ENCODE measurements at places on chromosomes 1 and 21. TPM values are rescaled to one million over a fixed set of nuclear protein-coding genes. Genes with fewer than 3 reads are reported as not detected.

DNA sequence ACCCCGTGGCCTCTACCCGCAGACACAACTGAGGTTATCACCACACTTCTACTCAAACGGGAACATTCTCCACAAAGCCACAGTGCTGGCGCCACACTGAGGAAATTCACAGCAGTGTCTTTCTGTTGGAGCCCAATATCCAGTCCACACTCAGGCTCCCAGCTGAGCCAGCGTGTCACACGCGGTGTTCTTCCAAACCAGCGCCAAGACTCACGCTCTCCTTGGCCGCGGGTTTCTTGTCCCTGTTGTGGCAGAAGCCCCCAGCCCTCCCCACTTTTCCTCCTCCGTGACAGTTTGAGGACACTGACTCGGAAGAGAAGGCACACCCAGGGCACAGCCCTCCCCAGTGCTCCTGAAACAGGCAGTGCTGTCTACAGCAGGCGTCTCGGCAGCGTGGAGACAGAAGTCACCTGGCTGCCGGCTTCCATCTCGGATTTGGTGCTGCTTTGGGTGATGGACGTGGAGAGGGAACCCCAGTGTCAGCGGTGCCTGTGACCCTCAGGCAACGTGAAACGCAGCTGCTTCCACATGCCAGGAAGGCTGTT is 35.4 kb upstream of the AGPAT3 start:
- H3K27me3 ChIP-seq, result no peaks in the 10 kb centered on the region
- no peak for DNase-seq
- H3K36me3 ChIP-seq, result no peaks in the 10 kb centered on the region
- no peak overlapping the region for H3K4me3 ChIP-seq
- no peak overlapping the region for H3K27ac ChIP-seq

DNA sequence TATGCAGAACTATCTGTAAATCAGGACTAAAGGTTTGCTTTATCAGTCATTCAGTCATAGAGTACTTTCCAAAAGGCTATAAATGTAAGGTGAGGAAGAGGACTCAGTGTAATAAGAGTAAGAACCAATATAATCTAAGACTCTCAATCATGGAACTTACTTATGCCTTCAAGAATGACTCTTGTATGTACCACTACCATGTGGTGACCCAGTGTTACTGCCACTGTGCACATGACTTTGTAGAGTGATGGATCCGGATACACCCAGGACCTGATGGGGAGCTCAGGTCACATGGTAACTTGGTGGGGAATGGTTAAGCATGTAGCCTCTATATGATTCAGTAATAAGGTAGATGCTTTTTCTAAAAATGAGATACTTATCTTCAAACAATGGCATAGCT is 2099.8 kb downstream of the MRPL39 start:
- no peaks in the 10 kb centered on the region for H3K36me3 ChIP-seq
- H3K27ac ChIP-seq, result no peak overlapping the region
- no peak for DNase-seq

GRCh38 chr1:27438621-27439061 is 46.2 kb downstream of the GPR3 start:
- no peak overlapping the region for H3K4me3 ChIP-seq
- no peak overlapping the region for H3K27ac ChIP-seq
- H3K36me3 ChIP-seq, result no peaks in the 10 kb centered on the region
- H3K4me1 ChIP-seq, result peaks cover 63% of the 10 kb centered on the region

- DNase-seq, result peak; percentile 6
- H3K27ac ChIP-seq, result no peak overlapping the region
- no peaks in the 10 kb centered on the region for H3K36me3 ChIP-seq
- no peak overlapping the region for H3K4me3 ChIP-seq
- no peaks in the 10 kb centered on the region for H3K4me1 ChIP-seq
- no peaks in the 10 kb centered on the region for H3K27me3 ChIP-seq
Observed at GRCh38 chr1:53551428-53551995, 92.3 kb downstream of the DMRTB1 start.

DNA sequence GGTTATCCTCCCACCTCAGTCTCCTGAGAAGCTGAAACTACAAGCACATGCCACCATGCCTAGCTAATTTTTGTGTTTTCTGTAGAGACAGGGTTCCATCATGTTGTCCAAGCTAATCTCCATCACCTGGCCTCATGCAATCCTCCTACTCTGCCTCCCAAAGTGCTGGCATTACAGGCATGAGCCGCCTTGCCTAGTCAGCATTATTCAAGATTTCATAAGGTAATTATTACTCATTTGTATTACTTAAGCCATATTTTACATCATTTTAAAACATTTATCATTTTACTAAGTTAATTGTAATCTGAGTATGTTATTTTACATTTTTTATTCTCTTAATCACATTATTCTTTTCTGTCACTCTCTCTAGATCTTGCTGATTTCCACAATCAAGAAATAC is 1575.6 kb downstream of the NCAM2 start:
- no peak overlapping the region for H3K27ac ChIP-seq
- H3K4me1 ChIP-seq, result no peaks in the 10 kb centered on the region
- no peak overlapping the region for H3K4me3 ChIP-seq
- no peak for DNase-seq
- no peaks in the 10 kb centered on the region for H3K27me3 ChIP-seq

DNA sequence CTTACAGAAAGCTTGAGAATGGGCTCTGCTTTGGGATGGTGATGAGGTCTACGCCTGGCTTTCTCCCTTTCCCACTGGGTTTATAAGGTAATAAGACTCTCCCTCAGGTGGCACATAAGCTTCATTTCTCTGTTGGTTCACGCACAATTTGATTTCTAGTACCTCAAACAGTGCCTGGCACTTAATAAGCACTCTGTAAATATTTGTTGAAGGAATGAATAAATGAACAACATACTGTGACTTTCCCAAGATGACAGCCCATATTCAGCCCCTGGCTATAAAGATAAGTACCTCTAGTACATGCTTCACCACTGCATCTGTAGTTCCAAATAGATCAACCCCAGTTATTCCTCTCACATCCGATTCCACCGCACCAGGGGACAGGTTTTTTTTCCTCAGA is 17.8 kb downstream of the COPA start:
- H3K36me3 ChIP-seq, result peaks cover 83% of the 10 kb centered on the region
- no peak overlapping the region for H3K27ac ChIP-seq
- no peak for DNase-seq
- H3K4me3 ChIP-seq, result no peak overlapping the region
- H3K4me1 ChIP-seq, result peaks cover 6% of the 10 kb centered on the region
- no peaks in the 10 kb centered on the region for H3K27me3 ChIP-seq

The S100A7A gene
- total RNA-seq, result not detected

The SLC44A5 gene
- total RNA-seq, result 0.18 TPM

DNA sequence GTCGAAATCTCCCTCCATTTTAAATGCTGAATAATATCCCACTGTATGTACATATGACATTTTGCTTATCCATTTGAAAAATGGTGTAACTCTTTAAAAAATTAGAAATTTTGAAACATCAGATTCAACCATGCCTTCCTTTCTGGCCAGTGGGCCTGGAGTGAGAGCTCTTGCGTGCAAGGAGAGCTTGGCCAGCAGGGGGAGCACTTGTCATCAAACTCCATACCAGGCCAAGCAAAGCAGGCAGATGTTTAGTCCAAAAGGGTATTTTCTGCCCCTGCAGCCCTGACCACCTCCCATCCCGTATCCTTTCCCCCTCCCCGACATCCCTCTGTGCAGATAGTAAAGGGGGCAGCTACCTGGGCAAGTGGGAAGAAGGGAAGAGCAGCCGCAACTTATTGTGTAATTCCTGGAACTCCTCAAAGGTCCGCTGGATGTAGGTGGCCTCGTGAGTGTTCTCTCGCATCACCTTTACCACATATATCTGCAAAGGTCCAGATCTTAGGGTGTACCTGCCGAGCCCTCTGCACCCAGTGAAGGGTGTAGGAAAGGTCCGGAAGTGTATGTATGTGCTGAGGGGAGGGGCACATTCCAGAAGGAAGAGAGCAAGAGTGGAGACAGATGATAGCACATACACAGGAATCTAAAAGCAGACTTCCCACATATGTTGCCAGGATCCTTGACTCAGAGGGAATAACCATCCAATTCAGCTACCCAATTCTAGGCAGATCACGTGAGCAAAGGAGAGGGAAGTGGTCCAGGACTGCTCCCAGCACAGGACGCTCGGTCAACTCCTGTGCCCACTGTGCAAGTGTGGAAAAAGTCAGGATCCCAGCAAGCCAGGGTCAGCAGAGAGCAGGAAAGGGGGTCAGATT is 19.9 kb upstream of the PPP1R15B start:
- peaks cover 19% of the 10 kb centered on the region for H3K4me1 ChIP-seq
- H3K27ac ChIP-seq, result no peak overlapping the region
- peak; percentile 90 for DNase-seq
- H3K36me3 ChIP-seq, result peaks cover 29% of the 10 kb centered on the region
- H3K4me3 ChIP-seq, result no peak overlapping the region

The CLCA4 gene
- total RNA-seq, result not detected

The CD101 gene
- total RNA-seq, result 0.47 TPM

GRCh38 chr1:64655861-64656260 is 89.0 kb upstream of the RAVER2 start:
- H3K27me3 ChIP-seq, result no peaks in the 10 kb centered on the region
- peaks cover 21% of the 10 kb centered on the region for H3K36me3 ChIP-seq
- no peak for DNase-seq
- no peaks in the 10 kb centered on the region for H3K4me1 ChIP-seq
- H3K27ac ChIP-seq, result no peak overlapping the region

DNA sequence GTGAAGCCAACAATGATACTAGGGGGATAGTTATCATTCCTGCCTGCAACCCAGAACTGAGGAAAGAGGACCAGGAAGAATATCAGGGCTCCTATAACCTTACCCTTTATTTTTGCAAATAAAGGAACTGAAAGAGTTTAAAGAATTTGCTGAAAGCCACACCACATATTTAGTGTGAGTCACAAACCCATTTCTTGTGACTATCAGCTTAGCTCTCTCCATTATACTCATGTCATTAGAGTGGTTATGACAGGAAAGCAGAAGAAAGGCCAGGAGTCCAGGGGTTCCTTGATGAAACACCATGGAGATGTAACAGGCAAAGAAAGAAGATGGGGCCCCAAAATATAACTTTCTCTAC is 141.1 kb upstream of the SAMSN1 start:
- H3K4me1 ChIP-seq, result no peaks in the 10 kb centered on the region
- no peak overlapping the region for H3K27ac ChIP-seq
- no peaks in the 10 kb centered on the region for H3K36me3 ChIP-seq
- DNase-seq, result no peak
- H3K27me3 ChIP-seq, result no peaks in the 10 kb centered on the region

The TMEM50B gene
- total RNA-seq, result 27.7 TPM

DNA sequence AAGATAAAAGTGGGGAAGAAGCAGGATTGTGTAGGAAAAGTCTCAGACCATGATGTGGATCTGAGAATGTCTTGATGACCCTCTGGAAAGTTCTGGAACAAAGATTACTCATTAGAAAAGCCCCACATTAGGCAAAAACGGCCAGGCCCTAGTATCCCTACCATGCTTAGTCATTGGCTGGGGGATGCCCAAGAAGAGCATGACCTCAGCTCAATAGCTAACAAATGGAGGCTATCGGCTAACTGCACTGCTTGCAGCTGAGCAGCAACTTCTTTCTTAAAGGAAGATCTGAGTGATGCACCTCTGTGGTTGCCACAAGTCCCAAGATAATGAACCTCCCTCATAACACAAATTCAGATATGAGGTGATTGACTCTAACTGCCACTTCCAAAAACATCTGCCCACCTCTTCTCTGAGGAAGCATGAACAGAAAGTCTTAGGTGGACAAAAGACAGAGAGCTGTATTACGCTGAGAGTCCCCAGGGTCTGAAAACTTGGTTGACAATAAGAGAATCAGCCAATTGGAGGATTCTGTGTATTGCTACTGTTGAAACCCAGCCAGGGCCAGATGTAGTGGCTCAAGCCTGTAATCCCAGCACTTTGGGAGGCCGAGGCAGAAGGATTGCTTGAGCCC is 64.6 kb upstream of the AK4 start:
- H3K27me3 ChIP-seq, result peaks cover 13% of the 10 kb centered on the region
- no peak overlapping the region for H3K27ac ChIP-seq
- H3K4me3 ChIP-seq, result no peak overlapping the region
- no peak for DNase-seq
- no peaks in the 10 kb centered on the region for H3K36me3 ChIP-seq

DNA sequence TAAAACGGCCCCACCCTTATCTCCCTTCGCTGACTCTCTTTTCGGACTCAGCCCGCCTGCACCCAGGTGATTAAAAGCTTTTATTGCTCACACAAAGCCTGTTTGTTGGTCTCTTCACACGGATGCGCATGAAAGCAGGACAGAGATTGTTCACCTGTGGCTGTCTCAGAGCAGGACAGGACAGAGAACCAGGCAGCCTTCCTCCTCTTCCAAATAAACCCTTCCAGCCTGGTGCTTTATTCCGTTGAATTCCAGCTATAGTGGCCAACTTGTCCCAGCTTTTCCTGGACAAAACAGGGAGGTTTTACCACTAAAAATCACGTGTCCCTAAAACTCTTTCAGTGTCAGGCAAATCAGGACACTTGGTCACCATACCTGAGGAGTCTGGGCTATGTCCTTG is 9.5 kb upstream of the DMRTB1 start:
- no peaks in the 10 kb centered on the region for H3K4me1 ChIP-seq
- no peak overlapping the region for H3K4me3 ChIP-seq
- DNase-seq, result no peak
- no peaks in the 10 kb centered on the region for H3K36me3 ChIP-seq
- H3K27ac ChIP-seq, result no peak overlapping the region

GRCh38 chr1:202282596-202283283 is 59.0 kb downstream of the UBE2T start:
- peaks cover 12% of the 10 kb centered on the region for H3K4me1 ChIP-seq
- H3K27ac ChIP-seq, result peak overlapping the region; percentile 8

DNA sequence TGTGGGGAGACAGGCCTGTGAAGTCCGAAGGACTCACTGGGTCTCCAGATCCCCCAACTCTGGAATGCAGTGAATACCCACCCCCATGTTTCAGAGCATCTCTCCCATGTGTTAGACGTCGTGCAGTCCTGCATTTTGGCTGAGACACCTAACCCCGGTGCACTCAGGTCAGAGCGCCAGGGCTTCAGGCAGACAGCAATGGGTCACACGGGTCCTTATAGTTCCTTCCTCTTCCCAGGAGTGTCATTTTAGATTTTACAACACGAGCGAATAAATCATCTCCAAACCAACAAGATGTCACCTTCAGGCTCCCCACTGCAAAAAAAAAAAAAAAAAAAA is 5.1 kb downstream of the PRRX1 start:
- H3K27ac ChIP-seq, result peak overlapping the region; percentile 12
- no peak overlapping the region for H3K4me3 ChIP-seq
- no peak for DNase-seq
- H3K27me3 ChIP-seq, result peaks cover 38% of the 10 kb centered on the region
- no peaks in the 10 kb centered on the region for H3K36me3 ChIP-seq

The LCE1E gene
- not detected for total RNA-seq

DNA sequence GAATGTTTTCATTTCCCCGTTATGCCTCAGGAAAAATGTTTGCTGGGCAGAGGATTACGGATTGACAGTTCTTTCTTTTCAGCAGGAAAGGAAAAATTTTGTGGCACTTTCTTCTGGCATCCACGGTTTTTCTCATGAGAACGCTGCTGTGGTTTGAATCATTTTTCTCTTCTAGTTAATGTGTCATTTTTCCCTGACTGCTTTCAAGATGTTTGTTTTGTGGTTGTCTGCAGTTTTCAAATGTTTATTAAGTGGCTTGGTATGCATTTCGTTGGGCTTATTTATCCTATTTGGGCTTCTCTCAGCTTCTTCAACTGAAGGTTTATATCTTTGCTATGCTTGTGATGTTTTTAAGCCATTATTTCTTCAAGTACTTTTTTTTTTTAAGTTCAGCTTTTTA is 359.0 kb downstream of the RGS7 start:
- DNase-seq, result no peak
- no peak overlapping the region for H3K27ac ChIP-seq
- H3K4me3 ChIP-seq, result peak overlapping the region; percentile 10
- no peaks in the 10 kb centered on the region for H3K27me3 ChIP-seq
- no peaks in the 10 kb centered on the region for H3K4me1 ChIP-seq

All from adrenal gland (tissue), 19 donors.